ENCODE measurements at places on chromosomes 11 and 22.

- DNase-seq, result no peak
- H3K27ac ChIP-seq, result no peak overlapping the region
- no peaks in the 10 kb centered on the region for H3K36me3 ChIP-seq
- peaks cover 36% of the 10 kb centered on the region for H3K27me3 ChIP-seq
- H3K4me1 ChIP-seq, result peaks cover 25% of the 10 kb centered on the region
Measured at GRCh38 chr11:67027483-67027930, 4.6 kb downstream of the SYT12 start.

DNA sequence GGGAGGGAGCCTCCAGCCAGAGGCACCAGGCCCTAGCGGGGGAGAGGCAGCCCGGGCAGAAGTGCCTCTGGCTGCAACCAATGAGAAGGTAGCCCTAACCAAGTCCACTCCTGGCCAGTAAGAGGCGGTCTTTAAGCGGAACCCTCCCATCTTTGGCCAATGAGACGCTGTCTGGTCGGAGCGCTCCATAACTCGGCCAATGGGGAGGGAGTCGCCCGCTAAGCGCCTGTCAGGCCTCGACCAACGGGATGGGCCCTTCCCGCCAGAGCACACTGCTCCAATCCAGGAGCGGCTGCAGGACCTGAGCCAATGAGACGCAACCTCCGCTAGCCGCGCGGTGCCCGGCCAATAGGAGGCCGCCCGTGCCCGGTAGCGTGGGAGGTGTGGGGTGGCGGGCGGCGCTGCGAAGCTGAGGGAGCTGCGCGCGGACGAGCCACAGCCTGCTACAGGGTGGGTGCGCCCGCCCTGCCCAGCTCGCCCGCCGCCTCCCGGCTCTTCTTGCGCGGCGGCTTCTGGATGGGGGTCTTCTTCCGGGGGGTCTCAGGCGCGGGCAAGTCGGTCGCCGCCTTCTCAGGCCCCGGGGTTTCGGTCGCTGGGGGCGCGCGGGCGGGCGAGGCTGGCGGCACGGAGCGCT lies 12.6 kb downstream of the SCARF2 start:
- peaks cover 6% of the 10 kb centered on the region for H3K4me1 ChIP-seq
- H3K27ac ChIP-seq, result no peak overlapping the region
- peaks cover 30% of the 10 kb centered on the region for H3K27me3 ChIP-seq
- DNase-seq, result no peak
- no peaks in the 10 kb centered on the region for H3K36me3 ChIP-seq

- peaks cover 48% of the 10 kb centered on the region for H3K36me3 ChIP-seq
- H3K4me3 ChIP-seq, result no peak overlapping the region
- no peak overlapping the region for H3K27ac ChIP-seq
- DNase-seq, result no peak
- H3K27me3 ChIP-seq, result no peaks in the 10 kb centered on the region
Measured at GRCh38 chr11:45226901-45227300, 59.2 kb downstream of the SYT13 start.

- no peak overlapping the region for H3K27ac ChIP-seq
- no peak for DNase-seq
- no peaks in the 10 kb centered on the region for H3K27me3 ChIP-seq
- H3K4me1 ChIP-seq, result no peaks in the 10 kb centered on the region
- H3K4me3 ChIP-seq, result no peak overlapping the region
Measured at GRCh38 chr11:12386309-12386708, 8.9 kb downstream of the PARVA start.

DNA sequence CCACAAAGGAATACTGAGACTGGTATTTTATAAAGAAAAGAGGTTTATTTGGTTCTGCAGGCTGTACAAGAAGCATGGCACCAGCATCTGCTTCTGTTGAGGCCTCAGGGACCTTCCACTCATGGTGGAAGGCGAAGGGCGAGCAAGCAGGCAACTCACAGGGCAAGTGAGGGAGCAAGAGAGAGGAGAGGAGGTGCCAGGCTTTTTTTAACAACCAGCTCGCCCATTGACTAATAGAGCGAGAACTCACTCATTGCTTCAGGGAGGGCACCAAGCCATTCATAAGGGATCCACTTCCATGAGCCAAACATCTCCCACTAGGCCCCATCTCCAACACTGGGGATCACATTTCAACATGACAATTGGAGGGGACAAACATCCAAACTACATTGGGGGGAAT lies 1.2 kb downstream of the PTS start:
- DNase-seq, result no peak
- peak overlapping the region; percentile 98 for H3K27ac ChIP-seq
- no peaks in the 10 kb centered on the region for H3K27me3 ChIP-seq
- H3K36me3 ChIP-seq, result peaks cover 43% of the 10 kb centered on the region

DNA sequence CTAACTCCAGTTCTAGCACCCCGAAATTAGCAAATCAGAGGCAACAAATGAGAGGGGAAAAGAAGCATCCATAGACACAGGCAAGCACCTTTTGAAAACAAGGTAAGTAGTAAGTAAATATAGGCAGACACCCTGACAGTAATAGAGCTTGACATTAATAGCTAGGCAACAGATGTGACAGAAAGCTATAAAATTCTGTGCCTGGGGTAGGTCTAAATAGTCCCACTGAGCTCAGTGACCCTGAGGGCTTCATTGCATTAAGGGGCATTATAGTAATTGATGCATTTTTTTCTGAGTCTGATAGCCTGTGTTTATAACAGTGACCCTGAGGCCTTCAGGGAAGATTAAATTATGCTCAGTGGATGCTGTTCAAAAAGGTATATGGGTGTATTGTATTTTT lies 197.1 kb downstream of the HIPK3 start:
- no peak overlapping the region for H3K4me3 ChIP-seq
- H3K27me3 ChIP-seq, result peaks cover 19% of the 10 kb centered on the region
- H3K36me3 ChIP-seq, result no peaks in the 10 kb centered on the region
- no peaks in the 10 kb centered on the region for H3K4me1 ChIP-seq

DNA sequence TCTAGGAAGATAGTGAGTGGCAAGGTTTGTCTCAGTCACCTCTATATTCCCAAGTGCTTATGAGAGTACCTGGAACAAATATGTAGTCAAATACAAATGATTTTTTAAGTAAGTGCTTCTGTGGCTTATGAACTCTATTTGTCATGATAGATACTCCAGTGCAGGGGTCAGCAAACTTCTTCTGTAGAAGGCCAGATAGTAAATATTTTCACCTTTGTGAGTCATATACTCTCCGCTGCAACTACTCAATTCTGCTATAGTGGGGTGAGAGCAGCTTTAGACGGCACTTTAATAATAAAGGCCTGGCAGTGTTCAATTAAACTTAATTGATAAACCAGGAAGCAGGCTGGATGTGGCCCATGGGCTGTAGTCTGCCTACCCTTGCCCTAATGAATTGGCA lies 12.4 kb upstream of the CCDC34 start:
- H3K4me3 ChIP-seq, result no peak overlapping the region
- no peak overlapping the region for H3K27ac ChIP-seq
- no peaks in the 10 kb centered on the region for H3K27me3 ChIP-seq
- no peaks in the 10 kb centered on the region for H3K4me1 ChIP-seq

GRCh38 chr11:102564110-102564509 lies 33.6 kb upstream of the MMP7 start:
- no peak for DNase-seq
- no peak overlapping the region for H3K27ac ChIP-seq
- no peaks in the 10 kb centered on the region for H3K36me3 ChIP-seq
- no peak overlapping the region for H3K4me3 ChIP-seq
- H3K27me3 ChIP-seq, result no peaks in the 10 kb centered on the region

DNA sequence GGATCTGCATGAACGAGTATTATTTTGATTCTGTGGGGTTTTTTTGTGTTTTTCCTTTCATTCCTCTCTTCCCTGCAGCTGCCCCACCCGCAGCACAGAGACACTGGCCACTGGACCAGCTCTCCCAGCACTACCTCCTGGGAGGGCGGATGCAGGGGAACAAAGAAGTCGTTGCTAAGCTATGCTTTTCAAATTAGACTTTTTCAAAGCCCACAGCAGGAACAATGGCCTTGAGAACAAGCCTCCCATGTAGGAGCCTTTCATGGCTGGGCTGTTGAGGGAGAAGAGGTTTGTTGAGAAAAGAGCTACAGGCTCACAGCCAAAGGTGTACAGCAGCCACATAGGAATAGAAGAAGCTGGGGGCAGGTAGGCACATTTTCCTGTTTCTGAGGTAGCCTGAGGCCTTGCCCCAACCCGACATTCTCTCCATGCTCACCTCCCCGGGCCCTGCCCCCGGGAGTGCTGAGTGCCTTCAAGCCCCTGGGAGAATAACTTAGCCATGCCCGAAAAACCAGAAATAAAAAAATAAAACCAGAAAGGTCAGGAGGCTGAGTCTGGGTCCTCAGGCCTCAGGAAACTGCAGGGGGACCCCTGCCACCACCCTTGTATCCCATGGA lies 20.5 kb upstream of the SYT12 start:
- H3K4me3 ChIP-seq, result no peak overlapping the region
- peaks cover 3% of the 10 kb centered on the region for H3K4me1 ChIP-seq
- H3K36me3 ChIP-seq, result no peaks in the 10 kb centered on the region
- no peak overlapping the region for H3K27ac ChIP-seq
- no peaks in the 10 kb centered on the region for H3K27me3 ChIP-seq

DNA sequence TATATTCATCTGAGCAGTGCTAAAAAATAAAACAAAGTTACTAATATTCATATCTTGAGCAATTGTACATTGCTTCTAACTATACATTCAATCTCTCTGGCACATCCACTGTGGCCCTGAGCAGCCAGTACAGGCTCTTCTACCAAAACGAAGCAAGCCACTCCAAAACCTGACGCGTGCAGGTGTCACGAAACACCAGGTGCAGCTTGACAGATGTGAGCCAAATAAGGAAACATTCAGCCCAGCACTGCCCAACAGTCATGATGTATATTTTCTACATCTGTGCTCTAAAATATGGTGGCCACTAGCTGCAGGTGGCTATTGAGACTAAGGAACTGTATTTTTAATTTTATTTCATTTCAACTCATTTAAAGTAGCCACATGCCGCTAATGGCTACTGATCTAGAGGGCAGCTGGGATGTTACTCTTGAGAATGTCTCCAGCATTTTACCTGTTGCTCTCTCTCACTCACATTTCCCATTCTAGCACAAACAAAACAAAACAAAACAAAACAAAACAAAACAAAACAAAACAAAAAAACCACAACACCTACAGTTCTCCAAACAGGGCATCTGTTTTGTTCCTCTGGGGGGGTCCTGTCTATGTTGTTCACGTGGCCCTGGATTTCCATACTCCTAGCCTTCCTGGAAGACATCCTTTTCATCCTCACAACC lies 77.7 kb downstream of the LARGE1 start:
- H3K27ac ChIP-seq, result no peak overlapping the region
- H3K36me3 ChIP-seq, result no peaks in the 10 kb centered on the region
- H3K4me3 ChIP-seq, result no peak overlapping the region
- no peaks in the 10 kb centered on the region for H3K4me1 ChIP-seq

DNA sequence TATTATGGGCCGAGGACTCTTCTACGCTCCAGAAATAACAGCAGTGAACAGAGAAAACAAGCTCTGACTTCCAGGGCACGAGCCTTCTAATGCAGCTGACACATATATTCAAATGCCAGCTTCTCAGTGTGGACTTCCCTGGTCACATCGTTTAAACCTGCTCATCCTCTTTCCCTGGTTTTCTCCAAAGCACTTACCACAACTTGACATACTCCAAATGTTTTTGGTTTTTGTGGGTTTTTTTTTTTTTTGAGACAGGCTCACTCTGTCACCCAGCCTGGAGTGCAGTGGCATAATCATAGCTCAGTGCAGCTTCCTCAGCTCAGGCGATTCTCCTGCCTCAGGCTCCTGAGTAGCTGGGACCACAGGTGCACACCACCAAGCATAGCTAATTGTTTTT lies 105.5 kb downstream of the MICAL3 start:
- H3K36me3 ChIP-seq, result no peaks in the 10 kb centered on the region
- peaks cover 39% of the 10 kb centered on the region for H3K4me1 ChIP-seq
- no peaks in the 10 kb centered on the region for H3K27me3 ChIP-seq
- no peak for DNase-seq
- H3K4me3 ChIP-seq, result no peak overlapping the region

GRCh38 chr22:25067851-25068421 lies 115.4 kb downstream of the KIAA1671 start:
- peaks cover 95% of the 10 kb centered on the region for H3K4me1 ChIP-seq
- peak; percentile 85 for DNase-seq
- H3K27ac ChIP-seq, result peak overlapping the region; percentile 94
- H3K27me3 ChIP-seq, result peaks cover 2% of the 10 kb centered on the region
- H3K4me3 ChIP-seq, result peak overlapping the region; percentile 85

GRCh38 chr11:83302151-83302550 lies 16.0 kb upstream of the CCDC90B start:
- H3K36me3 ChIP-seq, result no peaks in the 10 kb centered on the region
- H3K27ac ChIP-seq, result no peak overlapping the region
- no peak overlapping the region for H3K4me3 ChIP-seq
- no peak for DNase-seq
- peaks cover 7% of the 10 kb centered on the region for H3K27me3 ChIP-seq

DNA sequence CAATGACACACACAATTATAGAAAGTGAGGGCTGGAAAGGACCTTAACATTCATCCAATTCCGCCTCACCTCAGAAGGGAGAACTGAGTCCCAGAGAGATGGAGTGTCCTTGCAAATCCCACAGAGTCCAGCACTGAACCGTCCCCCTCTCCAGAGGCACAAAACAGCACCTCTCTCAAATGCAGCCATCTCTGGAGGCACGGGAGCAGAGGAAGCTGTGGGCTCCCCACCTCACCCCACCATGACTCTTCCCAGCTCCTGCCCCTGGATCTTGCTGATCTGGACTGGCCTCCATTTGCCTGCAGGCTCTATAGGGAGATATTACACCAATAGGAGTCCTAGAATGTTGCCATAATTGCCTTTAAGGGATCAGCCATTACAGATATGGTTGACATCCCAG lies 1.4 kb upstream of the DRD2 start:
- DNase-seq, result no peak
- H3K4me1 ChIP-seq, result peaks cover 9% of the 10 kb centered on the region
- no peak overlapping the region for H3K4me3 ChIP-seq
- no peak overlapping the region for H3K27ac ChIP-seq
- H3K27me3 ChIP-seq, result peaks cover 91% of the 10 kb centered on the region

GRCh38 chr11:106156290-106156937 lies 79.0 kb downstream of the AASDHPPT start:
- H3K4me3 ChIP-seq, result no peak overlapping the region
- peaks cover 23% of the 10 kb centered on the region for H3K27me3 ChIP-seq
- H3K27ac ChIP-seq, result no peak overlapping the region
- H3K4me1 ChIP-seq, result peaks cover 2% of the 10 kb centered on the region
- H3K36me3 ChIP-seq, result no peaks in the 10 kb centered on the region
- no peak for DNase-seq

DNA sequence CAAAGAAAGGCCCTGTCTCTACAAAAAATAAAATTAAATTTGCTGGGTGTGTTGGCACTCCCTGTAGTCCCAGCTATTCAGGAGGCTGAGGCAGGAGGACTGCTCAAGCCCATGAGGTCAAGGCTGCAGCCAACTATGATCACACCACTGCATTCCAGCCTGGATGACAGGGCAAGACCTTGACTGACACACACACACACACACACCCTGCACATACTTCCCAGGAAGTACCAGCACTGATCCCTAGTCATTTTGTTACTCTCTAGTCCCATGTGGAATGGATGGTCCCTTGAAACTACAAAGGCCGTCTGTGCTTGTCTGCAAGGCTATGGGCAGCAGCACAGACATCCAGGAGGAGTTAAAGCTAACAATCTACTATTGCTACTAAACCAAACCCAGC lies 59.7 kb upstream of the CYP2D6 start:
- H3K4me3 ChIP-seq, result no peak overlapping the region
- H3K36me3 ChIP-seq, result peaks cover 22% of the 10 kb centered on the region
- H3K27ac ChIP-seq, result peak overlapping the region; percentile 43
- no peaks in the 10 kb centered on the region for H3K27me3 ChIP-seq
- no peak for DNase-seq
